ENCODE measurements at places on chromosomes 11 and 22. TPM values are rescaled to one million over a fixed set of nuclear protein-coding genes. Genes with fewer than 3 reads are reported as not detected.

Gene RIBC2
- 2.6 TPM for total RNA-seq

Gene USP28
- total RNA-seq, result 13.7 TPM

Gene EIF4ENIF1
- 16.7 TPM for total RNA-seq

Gene UBQLN3
- not detected for total RNA-seq

Gene SLC5A12
- total RNA-seq, result not detected

Gene ANO5
- 2.2 TPM for total RNA-seq

Gene SLC22A9
- not detected for total RNA-seq
